ENCODE measurements at places on chromosomes 12 and 14. TPM values are rescaled to one million over a fixed set of nuclear protein-coding genes. Genes with fewer than 3 reads are reported as not detected.

KCNMB4 gene
- total RNA-seq, result 2.8 TPM

ABCD2 gene
- total RNA-seq, result 20.4 TPM

CLEC4A gene
- total RNA-seq, result 10.4 TPM

CCDC196 gene
- not detected for total RNA-seq

TESPA1 gene
- total RNA-seq, result 1.5 TPM

GPR132 gene
- 3.1 TPM for total RNA-seq

SLCO1B1 gene
- total RNA-seq, result not detected

OR4L1 gene
- total RNA-seq, result not detected

FITM1 gene
- total RNA-seq, result not detected

KCNH3 gene
- not detected for total RNA-seq

TSHR gene
- total RNA-seq, result not detected

Data from subcutaneous adipose tissue (tissue), 4 donors.